Activated T-cell treated with anti-CD3 and anti-CD28 coated beads for 4 hours (primary cell): ENCODE measurements at places on chromosomes 3 and 15.

DNA sequence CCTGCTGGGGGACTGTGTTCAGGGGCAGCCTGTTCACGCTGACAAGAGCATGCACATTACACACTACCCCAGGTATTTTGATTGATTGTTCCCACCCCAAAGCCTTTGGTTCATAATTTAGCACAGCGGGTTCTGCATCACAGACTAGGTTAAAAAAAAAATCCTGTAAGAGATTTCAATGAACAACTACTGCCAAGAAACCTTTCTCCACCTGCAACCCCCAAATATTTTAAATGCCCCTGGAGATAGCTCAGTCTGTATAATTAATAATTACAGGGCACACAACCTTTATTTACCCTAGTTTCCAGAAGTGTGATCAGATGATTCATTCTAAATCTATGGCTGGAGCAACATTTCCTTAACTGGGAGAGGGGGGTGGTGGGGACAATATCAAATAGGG, 87.6 kb downstream of the NR2F2 start:
- DNase-seq, result no peak

DNA sequence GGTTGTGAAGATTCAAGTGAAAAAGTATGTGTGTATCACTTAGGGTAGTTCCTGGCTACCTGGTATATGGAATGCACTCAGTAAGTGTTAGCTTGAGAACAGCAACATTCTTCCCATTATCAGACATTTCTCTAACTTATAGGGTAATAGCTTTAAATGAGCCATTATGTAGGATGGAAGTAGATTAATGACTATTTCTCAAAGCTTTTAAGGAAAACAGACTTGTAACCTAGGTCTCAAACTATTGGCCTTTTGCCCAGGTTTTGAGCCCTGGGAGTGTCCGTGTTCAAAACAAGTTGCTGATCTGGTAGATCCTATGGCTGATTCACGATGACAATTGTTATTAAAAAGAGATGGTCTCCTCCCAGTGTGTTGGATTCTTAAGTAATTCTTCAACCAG, 129.1 kb upstream of the UMPS start:
- no peak for DNase-seq

DNA sequence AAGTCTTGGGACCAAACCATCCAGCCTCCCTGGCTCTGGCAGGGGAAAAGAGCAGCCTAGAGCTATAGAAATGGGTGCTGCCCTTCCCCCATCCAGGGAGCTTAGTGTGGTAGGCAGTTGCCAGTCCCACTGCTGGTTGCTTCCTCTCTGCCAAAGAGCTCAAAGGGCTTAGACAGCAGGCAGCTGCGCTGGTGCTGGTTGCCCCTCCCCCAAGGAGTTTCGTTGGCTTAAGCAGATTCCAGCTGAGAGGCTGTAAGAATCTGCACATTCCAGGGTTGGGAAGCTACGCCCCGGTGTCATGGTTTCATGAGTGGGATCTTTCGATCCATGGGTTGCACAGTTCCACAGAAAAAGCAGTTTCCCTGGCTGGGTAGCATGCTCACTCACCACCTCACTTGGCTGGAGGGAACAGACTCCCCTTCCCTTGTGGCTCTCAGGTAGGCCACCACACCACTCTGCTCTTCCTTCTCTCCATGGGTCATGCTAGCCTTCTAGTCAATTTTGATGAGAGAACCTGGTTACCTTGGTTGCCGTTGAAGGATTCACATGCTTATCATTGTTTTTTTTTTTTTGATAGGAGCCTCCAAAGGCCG, 195.1 kb downstream of the EPHA6 start:
- DNase-seq, result no peak

GRCh38 chr3:183958226-183958625, 59.5 kb downstream of the ABCC5 start:
- DNase-seq, result no peak

GRCh38 chr15:79179108-79179561, 88.6 kb upstream of the RASGRF1 start:
- no peak for DNase-seq

DNA sequence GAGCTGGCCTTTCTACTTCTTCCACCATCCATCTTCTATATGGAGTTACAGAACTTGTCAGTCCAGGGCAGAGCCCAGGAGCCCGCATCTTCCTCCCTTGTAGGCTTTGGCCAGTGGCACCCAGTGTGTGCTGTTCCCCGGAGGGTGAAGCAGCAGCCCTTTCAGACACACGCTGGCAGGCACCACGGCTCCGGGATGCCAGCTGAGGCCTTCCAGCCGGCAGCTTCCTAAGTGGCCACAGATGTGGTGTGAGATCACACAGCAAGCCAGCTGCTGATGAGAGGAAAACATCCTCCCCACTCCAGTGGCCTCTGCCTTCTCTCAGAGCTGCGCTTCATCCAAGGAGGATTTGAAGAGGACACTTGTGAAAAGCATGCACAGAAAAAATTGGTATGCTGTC, 24.1 kb downstream of the CRABP1 start:
- no peak for DNase-seq

- no peak for DNase-seq
Observed at GRCh38 chr3:183844606-183845005, 19.2 kb upstream of the MAP6D1 start.

- DNase-seq, result no peak
Observed at GRCh38 chr3:20325563-20325962, 139.6 kb upstream of the SGO1 start.

- no peak for DNase-seq
Observed at GRCh38 chr3:110851736-110852135, 219.9 kb upstream of the NECTIN3 start.

- DNase-seq, result no peak
Observed at GRCh38 chr3:13886593-13887129, 6.8 kb upstream of the WNT7A start.

DNA sequence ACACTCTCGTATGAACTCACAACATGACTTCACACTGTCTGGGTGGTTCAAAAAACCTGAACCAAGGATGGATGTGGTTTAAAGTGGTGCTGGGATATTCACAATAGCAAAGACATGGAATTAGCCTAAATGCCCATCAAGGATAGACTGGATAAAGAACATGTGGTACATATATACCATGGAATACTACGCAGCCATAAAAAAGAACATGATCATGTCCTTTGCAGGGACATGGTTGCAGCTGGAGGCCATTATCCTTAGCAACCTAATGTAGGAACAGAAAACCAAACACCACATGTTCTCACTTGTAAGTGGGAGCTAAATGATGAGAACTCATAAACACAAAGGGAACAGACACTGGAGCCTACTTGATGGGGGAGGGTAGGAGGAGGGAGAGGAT, 3.3 kb upstream of the PRSS50 start:
- no peak for DNase-seq

DNA sequence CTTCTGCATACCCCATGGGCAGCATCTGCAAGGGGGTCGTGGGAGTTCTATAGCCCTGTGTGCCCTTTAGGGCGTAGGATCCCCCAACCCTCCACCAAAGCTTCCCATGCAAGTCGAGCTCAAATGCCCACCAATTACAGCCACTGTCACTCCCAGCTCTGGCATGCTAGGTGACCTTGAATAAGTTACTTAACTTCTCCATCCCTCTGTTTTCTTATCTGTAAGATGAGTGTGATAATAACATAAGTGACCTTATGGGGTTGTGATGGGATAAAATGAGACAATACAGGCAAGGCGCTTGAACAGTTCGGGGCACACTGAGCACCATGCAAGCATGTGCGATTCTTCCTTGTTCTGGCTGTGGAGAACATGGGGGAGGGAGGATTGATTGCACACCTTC, 74.8 kb upstream of the POMGNT2 start:
- DNase-seq, result no peak

DNA sequence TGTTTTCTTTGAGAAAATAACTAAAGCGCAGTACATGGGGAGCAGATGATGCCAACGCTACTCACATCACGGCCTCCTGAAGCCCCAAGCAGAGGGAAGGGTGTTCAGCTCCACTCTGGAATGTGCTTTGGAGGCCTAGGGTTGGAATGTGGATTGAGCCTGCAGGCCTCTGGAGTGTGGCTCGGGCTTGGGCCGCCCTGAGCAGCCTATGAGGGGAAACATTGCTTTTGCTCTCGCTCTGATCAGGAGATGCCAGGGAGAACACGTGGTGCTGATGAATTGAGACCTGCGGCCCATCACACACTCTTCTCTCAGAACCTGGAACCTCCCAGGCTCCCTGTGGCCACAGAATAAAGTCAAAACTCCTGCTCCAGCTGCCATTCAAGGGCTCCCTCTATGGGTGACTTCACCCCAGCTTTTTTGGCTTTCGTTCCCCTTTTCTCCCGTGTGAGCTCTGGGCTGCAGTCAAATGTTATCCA, 23.3 kb downstream of the CCDC13 start:
- no peak for DNase-seq

DNA sequence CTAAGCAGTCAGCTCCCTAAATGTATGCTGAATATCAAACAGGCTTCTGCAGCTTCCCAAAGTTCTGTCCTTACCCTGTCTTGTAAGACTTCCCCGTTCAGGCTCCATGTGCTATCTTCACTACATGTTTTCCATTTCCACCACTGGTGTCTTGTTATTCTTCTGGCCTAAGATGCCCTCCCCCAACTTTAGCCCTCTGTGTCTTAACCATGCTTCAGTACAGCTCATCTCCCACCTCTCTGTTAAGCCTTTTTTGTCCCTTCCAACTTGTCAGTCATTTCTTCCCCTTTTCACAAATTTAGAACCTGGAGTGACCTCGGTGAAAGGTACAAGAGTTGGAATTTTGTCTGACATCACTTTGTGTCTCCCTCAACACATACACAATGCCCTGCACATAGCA, 151.7 kb upstream of the TBL1XR1 start:
- no peak for DNase-seq

DNA sequence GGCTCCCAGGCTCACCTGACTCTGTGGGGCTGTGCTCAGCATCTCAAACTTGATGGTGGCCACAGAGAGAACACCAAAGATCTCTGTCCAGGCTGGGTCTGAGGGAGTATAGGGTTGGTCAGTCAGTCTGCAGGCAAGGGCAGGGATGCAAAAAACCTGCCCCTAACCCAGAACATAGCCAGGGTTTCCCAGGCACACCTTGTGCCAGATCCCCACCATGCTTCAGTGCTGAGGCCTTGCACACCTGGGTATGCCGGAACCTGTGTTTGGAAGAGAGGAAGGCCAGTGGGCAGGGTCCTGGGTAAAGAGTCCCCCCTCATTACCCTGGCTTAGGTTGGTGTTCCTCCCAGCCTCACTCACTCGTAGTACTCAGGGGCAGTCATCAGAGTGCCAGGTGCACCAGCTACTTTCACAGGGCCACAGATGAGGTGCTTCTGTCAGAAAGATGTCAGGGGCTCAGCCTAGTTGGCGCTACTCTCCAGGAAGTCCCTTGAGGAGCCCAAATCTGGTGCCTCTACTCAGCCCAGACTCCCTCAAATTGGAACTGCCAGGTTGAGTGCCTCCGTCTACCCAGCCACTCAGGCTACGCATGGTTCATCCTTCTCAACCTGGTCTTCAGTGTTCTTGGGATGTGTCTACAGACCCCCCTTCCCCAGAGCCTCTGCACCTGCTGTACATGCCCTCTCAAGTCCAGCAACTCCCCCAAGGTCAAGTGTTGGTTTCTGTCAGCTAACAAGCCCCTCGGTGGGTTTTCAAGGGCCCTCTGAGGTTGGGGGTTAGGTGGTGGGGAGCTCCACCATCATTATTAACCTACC, 1.8 kb downstream of the DALRD3 start:
- no peak for DNase-seq

DNA sequence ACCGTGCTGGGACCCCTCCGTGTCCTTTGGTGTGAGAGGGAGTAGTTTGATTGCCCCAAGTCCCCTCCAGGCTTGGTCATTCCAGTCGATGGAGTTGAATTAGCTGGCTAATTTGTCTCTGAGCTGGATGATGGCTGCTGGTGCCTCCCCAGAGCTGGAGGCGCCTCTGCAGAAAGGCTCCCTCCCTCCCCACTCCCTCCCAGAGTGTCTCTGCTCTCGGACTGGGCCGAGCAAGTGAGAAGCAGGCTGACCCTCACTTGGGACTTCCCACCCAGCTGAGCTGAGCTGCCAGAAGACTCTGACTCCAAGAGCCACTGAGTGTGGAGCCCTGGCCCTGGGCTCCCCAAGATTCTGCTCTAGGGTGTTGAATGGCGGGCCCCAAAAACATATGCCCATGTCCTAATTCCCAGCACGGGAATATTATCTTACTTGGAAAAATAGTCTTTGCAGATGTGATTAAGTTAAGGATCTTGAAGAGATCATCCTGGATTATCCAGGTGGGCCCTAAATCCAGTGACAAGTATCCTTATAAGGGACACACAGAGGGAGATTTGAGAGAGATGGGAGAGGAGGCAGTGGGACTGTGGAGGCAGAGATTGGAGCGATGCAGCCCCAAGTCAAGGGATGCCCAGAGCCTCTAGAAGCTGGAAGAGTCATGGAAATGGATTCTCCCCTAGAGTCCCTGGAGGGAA, 60.7 kb upstream of the TLE3 start:
- no peak for DNase-seq

DNA sequence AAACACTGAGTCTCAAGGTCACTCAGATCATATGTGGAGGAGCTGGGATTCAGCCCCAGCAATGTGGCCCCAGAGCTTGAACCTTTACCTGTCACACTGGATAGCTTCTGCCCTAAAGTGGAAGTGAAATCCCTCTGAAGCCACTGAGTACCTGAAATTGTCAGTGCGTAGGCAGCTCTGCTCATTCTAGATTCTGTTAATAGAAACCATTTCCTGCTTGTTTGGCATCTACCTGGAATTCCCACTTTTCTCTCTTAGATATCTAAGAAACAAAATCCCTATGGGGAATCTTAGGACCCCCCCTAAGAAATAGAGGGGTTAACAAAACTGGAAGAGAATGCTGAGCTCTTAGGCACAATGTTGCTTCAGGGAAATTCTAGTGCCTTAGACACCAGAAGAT, 29.8 kb downstream of the FBXL22 start:
- DNase-seq, result no peak

DNA sequence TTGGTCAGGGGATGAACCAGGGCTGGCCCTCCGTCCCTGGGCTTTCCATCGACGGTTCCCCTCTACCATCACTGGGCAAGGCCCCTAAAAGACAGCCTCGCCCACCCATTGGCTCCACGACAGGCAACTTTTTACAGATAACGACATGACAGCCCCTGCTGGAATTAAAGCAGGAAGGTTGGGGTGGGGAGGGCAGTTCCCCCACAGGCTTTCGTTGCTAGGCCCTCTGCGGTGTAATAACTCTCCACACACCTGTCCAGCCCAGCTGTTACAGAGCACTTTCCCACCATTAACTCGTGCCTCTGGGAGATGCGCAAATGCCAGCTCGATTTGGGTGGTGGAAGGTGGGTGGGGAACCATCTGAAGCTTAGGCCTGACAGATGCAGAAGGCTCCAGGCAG, 264.2 kb upstream of the TLE3 start:
- DNase-seq, result no peak

GRCh38 chr3:567488-568185, 371.1 kb downstream of the CHL1 start:
- DNase-seq, result no peak

DNA sequence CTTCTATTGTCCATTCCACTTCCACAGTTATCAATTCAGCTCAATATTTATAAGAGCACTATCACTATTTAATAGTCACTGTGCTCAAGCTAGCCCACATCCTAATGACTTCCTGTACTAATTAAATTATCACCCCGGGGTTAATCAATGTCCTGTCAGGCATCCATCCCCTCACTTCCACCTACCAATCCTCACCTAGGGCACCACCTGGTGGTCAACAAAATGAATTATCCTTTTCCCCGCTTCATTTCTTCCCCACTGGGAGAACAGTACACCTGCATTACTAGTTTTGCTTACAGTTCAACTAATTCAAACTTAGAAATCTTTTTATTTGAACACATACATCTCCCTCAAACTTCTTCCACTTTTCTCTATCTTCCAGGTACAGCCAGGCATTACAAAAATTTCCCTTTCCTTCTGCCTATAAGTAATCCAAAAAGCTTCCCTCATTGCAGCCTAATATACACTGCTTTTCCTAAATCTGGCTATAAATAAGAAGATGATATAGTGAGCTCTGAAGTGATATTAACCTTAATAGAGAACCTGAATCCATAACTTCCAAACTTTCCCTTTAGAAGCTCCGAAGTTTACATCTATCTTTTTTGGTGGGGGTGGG, 68.5 kb downstream of the TMCC1 start:
- peak; percentile 37 for DNase-seq
